Endodermal cell (in vitro differentiated cells): ENCODE measurements at places on chromosomes 5 and 9.

GRCh38 chr9:136533775-136534157 is 12.1 kb downstream of the NOTCH1 start:
- DNase-seq = no peak

DNA sequence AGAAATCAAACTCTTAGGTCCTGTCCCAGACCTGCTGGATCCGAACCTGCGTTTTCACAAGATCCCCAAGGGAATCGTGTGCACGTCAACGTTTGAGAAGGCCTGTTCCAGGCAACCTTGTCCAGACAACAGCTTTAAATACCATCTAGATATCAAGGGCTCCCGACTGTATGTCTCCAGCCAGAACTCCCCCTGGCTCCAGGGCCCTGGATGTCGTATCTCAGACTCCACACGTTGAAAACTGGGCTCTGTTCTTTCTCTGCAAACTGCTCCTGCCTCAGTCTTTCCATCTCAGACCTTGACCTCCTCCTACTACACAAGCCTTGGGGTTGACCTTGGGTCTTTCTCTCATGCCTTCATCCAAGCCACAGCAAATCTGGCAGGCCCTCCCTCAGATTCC is 5.8 kb upstream of the ENG start:
- DNase-seq = no peak

DNA sequence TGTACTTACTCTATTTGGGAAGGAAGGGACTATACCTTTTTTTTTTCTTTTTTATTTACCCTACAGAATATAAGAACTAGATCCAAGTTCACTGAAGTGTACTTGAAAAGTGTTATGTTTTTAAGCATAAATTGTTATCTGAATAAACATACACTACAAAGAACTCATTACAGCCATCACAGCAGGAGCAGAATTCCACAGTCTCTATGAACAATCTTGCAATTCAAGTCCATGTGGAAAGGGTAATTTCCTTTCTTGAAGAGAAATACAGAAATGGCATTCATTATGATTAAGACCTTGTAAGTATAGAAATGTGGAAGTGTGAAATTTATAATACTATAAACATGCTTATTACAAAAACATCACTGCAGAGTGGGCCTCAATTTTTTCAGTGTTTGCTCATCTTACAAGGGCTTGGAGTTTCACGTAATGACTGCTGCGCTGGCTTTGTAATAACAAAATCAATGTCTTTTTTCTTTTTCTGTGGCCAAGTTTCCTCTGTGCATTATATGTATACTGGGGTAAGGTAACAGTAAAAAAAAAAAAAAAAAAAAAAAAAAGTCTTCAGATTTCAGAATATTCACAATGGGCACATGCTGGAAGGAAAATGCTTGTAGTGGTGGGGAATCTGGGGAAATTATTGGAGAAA is 77.0 kb upstream of the GNA14 start:
- no peak for DNase-seq

DNA sequence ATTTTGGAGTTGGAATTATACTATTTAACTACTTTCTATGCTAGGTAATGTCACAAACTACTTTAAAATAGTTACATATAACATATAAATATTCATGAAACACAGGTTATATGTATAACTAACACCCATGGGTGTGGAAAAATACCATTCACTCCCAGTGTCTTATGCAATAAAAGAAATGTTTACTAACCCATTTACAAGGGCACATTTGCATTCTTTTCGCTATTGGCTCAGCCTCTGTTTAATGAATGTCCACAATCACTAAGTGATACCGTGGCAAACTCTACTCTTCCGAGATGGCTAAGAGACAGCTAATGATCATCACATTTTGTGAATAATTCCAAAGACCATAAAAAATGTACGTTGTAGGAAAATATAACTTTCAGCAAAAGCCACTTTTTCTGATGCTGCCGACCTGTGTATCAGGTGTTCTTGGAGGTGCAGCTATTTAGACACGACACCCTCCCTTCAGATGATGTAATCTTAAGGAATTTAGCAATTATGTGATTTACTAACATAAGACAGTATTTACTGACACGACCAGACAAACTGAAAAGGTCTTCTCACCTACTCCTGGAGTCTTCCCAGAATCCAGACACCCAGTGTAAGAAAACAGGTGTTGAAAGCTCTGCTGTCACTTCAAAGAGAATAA is 121.7 kb upstream of the FAM120A start:
- DNase-seq = no peak

DNA sequence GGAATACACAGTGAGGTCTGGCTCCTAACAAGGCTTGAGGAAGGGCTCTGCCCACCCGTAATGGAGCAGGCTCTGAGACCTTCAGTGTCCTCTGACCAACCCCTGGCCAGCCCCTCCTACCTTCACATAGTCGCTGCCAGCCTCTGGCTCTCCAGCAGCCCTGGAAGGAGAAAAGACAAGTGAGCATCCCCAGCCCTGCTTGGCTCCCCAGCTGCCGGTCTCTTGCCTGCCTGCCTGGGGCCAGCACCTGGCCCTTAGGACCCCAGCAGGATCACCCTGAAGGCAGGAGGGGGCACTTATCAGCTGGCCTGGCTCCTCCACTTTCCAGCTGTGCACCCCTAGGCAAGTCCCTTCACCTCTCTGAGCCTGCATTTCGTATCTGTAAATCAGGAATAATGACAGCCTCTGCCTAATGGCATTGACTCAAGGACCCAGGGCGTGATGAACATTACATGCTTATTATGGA is 16.9 kb downstream of the SH2D3C start:
- peak; percentile 66 for DNase-seq

GRCh38 chr9:133657120-133657661 is 21.0 kb downstream of the DBH start:
- no peak for DNase-seq

DNA sequence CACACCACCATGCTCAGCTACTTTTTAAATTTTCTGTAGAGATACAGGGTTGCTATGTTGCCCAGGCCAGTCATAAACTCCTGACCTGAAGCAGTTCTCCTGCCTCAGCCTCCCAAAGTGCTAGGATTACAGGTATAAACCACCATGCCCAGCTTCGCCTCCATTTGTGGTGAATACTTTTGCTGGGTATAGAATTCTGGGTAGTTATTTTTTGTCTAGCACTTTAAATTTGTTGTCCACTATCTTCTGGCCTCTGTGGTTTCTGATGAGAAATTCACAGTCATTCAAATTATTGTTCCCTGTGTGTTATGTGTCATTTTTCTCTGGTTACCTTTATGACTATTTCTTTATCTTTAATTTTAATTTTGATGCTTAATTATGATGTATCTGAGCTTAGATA is 57.7 kb upstream of the EXOC3 start:
- DNase-seq = no peak

DNA sequence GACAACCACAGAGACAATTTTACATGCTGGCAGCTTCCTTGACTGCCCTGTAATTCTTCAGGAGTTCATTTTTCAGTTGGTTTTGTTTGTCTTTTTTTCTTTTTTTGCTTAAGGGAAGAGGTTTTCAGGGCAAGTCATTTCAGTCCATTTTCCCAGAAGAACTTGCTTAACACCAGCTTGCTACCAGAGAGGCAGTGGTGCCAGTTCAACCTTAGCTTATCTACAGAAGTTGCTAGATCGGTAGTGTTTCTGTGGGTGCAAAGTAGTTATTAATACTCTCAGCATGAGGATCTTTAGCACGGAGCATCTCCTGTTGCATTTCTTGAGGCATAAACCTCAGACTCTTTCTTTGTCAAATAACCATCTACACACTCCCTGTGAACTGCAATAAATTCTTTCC is 1.1 kb downstream of the SPEF2 start:
- DNase-seq = no peak

DNA sequence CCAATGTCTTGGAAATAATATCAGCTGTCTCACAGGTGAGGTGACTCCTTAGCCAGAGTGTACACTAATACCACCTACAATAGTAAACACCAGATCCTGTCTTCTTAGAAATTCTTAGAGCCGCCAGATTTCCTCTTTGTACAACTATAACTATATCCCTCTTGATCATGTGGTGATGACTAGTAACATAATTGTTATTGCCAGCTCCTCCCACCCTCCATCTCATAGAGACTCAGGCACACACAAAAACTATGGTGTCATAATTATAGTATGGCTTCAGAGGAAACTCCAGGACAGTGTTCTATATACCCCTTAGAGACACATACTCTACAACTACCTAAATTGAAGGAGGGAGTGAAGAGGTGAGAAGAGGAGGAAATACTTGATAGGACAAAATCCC is 33.1 kb downstream of the PGGT1B start:
- no peak for DNase-seq

DNA sequence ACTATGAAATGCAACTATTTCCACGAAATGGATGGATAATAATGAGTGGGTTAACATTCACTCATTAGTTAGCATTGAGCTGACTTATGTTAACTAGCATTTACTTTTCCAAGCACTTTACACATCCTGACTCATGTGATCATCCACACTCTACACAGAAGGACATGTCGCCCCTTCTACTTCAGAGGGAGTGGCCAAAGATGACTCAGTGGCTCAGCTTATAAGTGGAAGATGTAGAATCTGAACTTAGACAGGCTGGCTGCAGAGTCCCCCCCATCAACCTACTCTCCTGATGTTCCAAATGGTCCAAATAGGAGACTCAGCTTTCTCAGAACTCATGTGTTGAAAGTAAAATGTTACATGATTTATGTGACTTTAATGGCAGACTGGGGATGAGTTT is 146.0 kb downstream of the ADCY2 start:
- no peak for DNase-seq

DNA sequence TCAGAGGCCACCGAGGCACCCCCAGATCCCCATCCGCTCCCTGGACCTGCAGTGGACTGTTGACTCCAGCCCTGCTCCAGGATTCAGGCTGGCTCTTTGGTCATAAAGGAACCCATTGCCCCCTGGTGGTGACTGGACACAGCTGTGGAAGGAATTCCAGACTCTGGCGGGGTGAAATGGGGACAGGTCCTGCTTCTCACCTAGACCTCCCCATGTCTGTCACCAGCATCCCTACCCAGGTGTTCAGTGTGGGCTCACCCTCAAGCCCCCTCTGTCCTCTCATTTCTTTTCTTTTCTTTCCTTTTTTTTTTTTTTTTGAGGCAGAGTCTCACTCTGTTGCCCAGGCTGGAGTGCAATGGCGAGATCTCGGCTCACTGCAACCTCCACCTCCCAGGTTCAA is 25.5 kb upstream of the STXBP1 start:
- DNase-seq = peak; percentile 92

- no peak for DNase-seq
Observed at GRCh38 chr5:76990899-76991459, 38.1 kb downstream of the CRHBP start.

GRCh38 chr5:171162596-171162995 is 146.5 kb upstream of the TLX3 start:
- peak; percentile 82 for DNase-seq

DNA sequence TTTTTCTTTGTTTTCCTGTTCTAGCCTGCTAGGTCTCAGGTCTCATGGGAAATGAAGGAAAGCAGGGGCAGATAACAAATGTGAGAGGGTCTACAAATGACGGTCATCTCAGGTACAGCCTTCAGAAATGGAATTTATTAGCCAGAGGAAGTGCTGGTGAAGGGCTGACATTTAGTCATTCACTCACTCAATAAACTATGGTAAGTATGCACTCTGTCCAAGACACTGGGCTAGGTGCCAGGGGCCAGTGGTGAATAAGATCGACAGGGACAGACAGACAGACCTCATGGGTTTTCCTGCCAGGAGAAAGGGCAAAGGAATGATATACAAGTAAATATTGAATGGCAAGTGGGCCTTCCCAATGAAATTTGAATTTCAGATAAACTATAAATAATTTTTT is 6.3 kb downstream of the PDE6A start:
- no peak for DNase-seq

GRCh38 chr5:150021491-150022157 is 21.1 kb downstream of the HMGXB3 start:
- peak; percentile 89 for DNase-seq

DNA sequence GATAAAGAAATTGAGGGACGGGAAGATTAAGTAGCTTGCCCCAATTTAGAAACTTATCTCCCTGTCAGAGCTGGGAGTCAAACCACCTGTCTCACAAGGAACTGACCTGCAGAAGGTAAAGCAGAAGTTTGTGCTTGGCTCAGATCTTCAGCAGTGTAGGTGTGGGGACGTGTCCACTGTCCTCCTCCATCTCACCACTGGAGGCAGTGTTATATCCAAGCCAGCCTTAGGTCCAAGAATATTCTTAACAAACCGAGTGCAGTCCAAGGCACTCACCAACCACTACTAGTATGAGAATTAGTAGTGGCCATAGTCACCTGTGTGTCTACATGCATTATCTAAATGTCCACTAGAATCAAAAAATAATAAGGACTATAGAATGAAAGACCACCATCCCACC is 86.3 kb upstream of the IRX1 start:
- DNase-seq = no peak

DNA sequence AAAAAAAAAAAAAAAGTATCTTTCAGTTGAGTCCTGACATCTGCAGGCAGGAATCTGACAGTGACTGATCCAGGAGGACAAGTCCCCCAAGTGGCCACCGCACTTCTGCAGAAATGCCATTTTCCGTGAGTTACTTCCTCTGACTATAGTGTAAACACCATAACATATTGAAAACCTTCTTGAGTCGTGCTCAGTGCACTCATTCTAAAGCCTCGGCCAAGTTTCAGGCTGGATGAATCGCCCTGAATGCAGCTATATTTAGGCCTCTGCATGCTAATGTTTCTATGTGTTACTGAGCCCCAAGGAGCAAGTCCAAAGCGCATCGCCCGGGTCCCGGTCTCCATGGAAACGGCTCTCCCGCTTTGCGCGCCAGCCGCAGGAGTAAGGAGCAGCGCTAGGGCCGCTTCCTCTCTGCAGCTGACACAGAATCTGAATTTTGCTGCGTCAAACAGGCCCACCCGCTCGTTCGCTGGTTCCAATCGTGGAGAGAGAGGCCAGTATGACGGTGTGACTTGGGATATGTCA is 335.4 kb downstream of the MSX2 start:
- peak; percentile 92 for DNase-seq

- peak; percentile 74 for DNase-seq
Observed at GRCh38 chr9:91771027-91771426, 179.0 kb downstream of the ROR2 start.

DNA sequence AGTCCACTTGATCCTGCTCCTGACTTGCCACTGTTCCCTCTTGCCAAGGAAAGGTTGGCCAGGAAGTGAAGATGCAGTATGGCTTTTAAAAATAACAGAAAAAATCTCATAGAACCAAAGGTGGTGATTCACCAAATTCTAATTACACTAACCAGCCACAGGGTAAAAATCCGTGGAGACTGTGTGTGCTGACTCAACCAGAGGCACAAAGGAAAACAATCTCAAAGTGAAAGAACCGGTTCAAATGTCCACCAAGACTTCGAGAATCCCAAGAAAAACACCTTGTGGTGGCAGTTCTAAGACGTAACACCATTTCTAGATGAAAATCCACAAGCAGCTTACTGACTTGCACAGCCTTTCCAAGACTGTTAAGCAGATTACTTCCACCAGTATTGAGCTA is 279.1 kb downstream of the TLE1 start:
- no peak for DNase-seq

- DNase-seq = peak; percentile 72
Observed at GRCh38 chr5:76874088-76874581, 24.3 kb downstream of the S100Z start.

DNA sequence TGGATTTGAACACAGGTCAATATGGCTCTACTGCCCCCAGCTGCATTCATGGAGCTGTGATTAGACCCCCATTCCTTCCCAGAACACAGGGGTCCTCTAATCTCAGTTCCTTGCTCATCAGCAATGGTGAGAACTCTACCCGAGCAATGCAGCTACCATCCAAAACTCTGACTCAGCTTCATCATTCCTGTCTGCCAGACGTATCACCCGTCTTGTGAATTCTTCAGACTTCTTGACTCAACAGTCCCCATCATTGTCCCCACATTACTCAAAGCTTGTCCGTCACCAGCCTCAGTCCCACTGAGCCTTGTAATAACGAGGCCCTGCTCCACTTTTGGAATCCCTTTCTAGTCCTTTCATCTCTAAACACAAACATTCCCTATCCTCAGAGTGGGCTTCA is 36.3 kb upstream of the STX17 start:
- no peak for DNase-seq
